ENCODE measurements at places on chromosomes 1 and 21. TPM values are rescaled to one million over a fixed set of nuclear protein-coding genes. Genes with fewer than 3 reads are reported as not detected.

DNA sequence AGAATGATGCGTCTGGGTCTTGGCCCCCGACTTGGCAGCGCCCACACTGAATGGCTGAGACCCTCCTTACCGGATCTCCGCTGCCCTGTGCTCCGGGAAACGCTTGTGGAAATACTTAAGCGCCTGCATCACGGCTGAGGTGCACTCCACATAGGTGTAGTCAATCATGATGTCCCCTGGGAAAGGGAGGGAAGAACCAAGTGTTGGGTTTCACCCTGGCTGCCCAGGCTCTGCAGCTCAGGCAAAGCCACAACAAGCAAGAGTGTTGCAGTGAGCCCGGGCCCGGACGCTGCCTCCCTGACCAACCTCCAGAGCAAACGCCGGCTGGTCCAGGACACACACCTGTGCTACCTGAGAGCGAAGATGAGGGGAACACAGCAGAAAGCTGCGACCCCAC is 21.5 kb upstream of the SPATC1L start:
- H3K4me3 ChIP-seq: no peak overlapping the region
- no peak for DNase-seq
- H3K4me1 ChIP-seq: no peaks in the 10 kb centered on the region
- no peaks in the 10 kb centered on the region for H3K27me3 ChIP-seq
- no peak overlapping the region for H3K27ac ChIP-seq

DNA sequence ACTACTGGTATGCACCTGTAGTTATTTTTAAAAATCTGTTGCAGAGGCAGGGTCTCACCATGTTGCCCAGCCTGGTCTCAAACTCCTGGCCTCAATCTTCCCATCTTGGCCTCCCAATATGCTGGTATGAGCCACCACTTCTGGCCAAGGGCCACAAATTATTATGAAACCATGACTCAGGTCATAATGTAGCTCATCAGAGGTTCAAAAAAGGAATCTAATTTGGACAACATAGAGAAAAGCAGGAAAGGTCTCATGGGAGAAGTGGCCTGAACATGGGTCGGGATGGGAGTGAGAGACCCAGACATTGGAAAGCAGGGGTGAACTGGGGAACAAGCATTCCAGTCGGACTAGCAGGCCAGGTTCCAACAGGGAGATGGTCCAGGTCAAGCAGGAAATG is 45.2 kb upstream of the C1orf198 start:
- H3K27ac ChIP-seq: no peak overlapping the region
- H3K27me3 ChIP-seq: no peaks in the 10 kb centered on the region
- H3K4me1 ChIP-seq: peaks cover 12% of the 10 kb centered on the region
- no peak for DNase-seq
- no peak overlapping the region for H3K4me3 ChIP-seq
- no peaks in the 10 kb centered on the region for H3K36me3 ChIP-seq

GRCh38 chr1:156195853-156196252 is 1.9 kb downstream of the SLC25A44 start:
- peaks cover 24% of the 10 kb centered on the region for H3K36me3 ChIP-seq
- H3K4me3 ChIP-seq: no peak overlapping the region
- H3K27ac ChIP-seq: no peak overlapping the region
- H3K4me1 ChIP-seq: peaks cover 43% of the 10 kb centered on the region

DNA sequence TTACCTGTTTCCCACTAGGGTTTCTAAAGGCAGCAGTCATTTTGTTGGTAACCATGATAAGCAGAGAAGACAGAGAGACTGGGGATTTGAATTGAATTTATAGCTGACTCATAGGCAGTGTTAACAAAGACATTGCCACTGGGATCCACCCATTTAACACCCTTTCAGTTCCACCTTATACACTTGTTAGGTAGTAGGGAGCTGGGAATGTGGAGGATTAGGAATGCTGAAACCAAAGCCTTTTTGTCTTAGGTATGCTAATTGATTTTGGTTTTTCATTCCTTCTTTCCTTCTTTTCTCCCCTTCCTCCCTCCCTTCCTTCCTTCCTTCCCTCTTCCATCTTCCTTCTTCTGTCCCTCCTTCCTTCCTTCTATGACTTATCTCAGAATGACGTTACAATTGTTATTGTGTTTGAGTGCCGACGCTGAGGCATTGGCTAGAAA is 7.5 kb upstream of the EVI5 start:
- no peak overlapping the region for H3K27ac ChIP-seq
- no peaks in the 10 kb centered on the region for H3K36me3 ChIP-seq
- H3K4me1 ChIP-seq: no peaks in the 10 kb centered on the region
- no peak for DNase-seq
- no peaks in the 10 kb centered on the region for H3K27me3 ChIP-seq

GRCh38 chr1:184276416-184276815 is 110.4 kb upstream of the C1orf21 start:
- no peak for DNase-seq
- H3K4me1 ChIP-seq: no peaks in the 10 kb centered on the region
- H3K36me3 ChIP-seq: no peaks in the 10 kb centered on the region
- H3K4me3 ChIP-seq: no peak overlapping the region
- no peak overlapping the region for H3K27ac ChIP-seq

- no peaks in the 10 kb centered on the region for H3K27me3 ChIP-seq
- H3K4me1 ChIP-seq: peaks cover 14% of the 10 kb centered on the region
- DNase-seq: no peak
- H3K4me3 ChIP-seq: no peak overlapping the region
- H3K36me3 ChIP-seq: no peaks in the 10 kb centered on the region
These were observed 569.0 kb upstream of the ADGRL2 start for GRCh38 chr1:81231729-81232038.

GRCh38 chr21:15514073-15514946 is 215.5 kb upstream of the USP25 start:
- no peaks in the 10 kb centered on the region for H3K4me1 ChIP-seq
- no peaks in the 10 kb centered on the region for H3K27me3 ChIP-seq
- no peak overlapping the region for H3K4me3 ChIP-seq
- DNase-seq: no peak
- no peaks in the 10 kb centered on the region for H3K36me3 ChIP-seq
- no peak overlapping the region for H3K27ac ChIP-seq

GRCh38 chr1:40411843-40412242 is 38.3 kb downstream of the SMAP2 start:
- H3K4me3 ChIP-seq: no peak overlapping the region
- no peaks in the 10 kb centered on the region for H3K36me3 ChIP-seq
- H3K4me1 ChIP-seq: no peaks in the 10 kb centered on the region

- no peaks in the 10 kb centered on the region for H3K27me3 ChIP-seq
- no peak overlapping the region for H3K4me3 ChIP-seq
- no peak for DNase-seq
- no peaks in the 10 kb centered on the region for H3K36me3 ChIP-seq
- H3K4me1 ChIP-seq: no peaks in the 10 kb centered on the region
These were observed 447.2 kb upstream of the NR5A2 start for GRCh38 chr1:199580300-199580699.

GRCh38 chr1:23370330-23370708 is 683 bp upstream of the ZNF436 start:
- peak overlapping the region; percentile 98 for H3K27ac ChIP-seq
- H3K27me3 ChIP-seq: no peaks in the 10 kb centered on the region
- no peaks in the 10 kb centered on the region for H3K36me3 ChIP-seq
- peaks cover 57% of the 10 kb centered on the region for H3K4me1 ChIP-seq
- no peak for DNase-seq
- H3K4me3 ChIP-seq: peak overlapping the region; percentile 78

DNA sequence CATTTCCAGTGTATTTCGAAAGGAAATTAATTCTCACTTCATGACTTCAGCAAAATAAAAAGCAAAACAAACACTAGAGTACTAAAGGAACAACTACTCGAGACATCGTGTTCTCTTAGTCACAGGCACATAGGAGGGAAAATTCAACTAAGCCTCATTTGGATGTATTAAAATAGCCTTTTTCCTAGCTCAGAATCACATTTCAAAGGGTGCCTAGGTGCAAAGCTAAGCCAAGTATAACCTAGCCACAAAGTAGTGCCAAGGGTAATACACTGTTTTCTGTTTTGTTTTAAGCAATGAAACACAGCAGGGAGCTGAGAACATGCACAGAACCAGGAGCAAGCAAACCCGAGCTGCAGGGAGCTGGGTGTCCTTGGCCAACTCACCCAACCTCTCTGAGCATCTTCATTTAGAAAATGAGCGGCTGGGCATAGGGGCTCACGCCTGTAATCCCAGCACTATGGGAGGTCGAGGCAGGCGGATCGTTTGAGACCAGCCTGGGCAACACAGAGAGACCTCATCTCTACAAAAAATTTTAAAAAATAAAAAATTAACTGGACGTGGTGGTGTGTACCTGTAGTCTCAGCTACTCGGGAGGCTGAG is 26.6 kb upstream of the ACBD6 start:
- H3K4me1 ChIP-seq: no peaks in the 10 kb centered on the region
- H3K27ac ChIP-seq: no peak overlapping the region
- no peak overlapping the region for H3K4me3 ChIP-seq
- no peaks in the 10 kb centered on the region for H3K27me3 ChIP-seq
- DNase-seq: no peak
- no peaks in the 10 kb centered on the region for H3K36me3 ChIP-seq

- H3K36me3 ChIP-seq: no peaks in the 10 kb centered on the region
- no peaks in the 10 kb centered on the region for H3K4me1 ChIP-seq
- no peak for DNase-seq
- H3K27me3 ChIP-seq: no peaks in the 10 kb centered on the region
- no peak overlapping the region for H3K4me3 ChIP-seq
These were observed 760.2 kb downstream of the PLA2G4A start for GRCh38 chr1:187588917-187589316.

DNA sequence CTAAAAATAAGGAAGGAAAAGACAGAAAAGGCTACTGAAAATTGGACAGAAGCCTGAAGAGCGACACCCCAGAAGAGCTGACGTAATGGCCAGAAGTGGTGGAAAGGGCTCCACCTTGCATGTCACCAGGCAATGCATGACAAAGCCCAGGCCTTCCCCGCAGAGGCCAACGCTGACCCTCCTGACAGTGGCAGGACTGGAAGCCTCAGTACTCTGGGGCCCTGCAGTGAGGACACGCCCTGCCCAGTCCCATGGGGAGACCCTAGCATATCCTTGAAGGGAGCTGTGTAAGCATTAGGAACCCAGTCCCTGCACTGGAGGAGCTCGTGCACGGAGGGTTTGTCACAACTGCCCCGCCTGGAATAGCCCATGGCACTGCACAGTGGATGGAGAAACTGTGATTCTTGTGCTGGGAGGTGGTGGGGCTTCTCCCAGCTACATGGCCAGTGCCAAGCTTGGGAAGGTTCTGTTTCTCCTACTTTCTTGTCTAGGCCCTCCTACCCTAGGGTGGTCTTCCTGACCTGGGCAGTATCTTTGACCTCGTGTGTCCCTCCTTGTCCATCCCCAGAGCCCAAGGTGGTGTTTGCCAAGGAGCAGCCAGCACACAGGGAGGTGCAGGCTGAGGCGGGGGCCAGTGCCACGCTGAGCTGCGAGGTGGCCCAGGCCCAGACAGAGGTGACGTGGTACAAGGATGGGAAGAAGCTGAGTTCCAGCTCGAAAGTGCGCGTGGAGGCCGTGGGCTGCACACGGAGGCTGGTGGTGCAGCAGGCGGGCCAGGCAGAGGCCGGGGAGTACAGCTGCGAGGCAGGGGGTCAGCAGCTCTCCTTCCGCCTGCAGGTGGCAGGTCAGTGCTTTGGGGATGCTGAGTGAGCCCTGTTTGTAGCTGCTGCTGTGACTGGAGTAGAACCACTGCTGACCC is 60.4 kb downstream of the OBSCN start:
- no peaks in the 10 kb centered on the region for H3K4me1 ChIP-seq
- no peaks in the 10 kb centered on the region for H3K27me3 ChIP-seq
- peaks cover 4% of the 10 kb centered on the region for H3K36me3 ChIP-seq
- DNase-seq: peak; percentile 75
- no peak overlapping the region for H3K4me3 ChIP-seq

- H3K4me1 ChIP-seq: no peaks in the 10 kb centered on the region
- no peaks in the 10 kb centered on the region for H3K27me3 ChIP-seq
- no peak overlapping the region for H3K4me3 ChIP-seq
- no peaks in the 10 kb centered on the region for H3K36me3 ChIP-seq
- no peak for DNase-seq
- no peak overlapping the region for H3K27ac ChIP-seq
These were observed 178.6 kb upstream of the NRIP1 start for GRCh38 chr21:15243406-15243805.

DNA sequence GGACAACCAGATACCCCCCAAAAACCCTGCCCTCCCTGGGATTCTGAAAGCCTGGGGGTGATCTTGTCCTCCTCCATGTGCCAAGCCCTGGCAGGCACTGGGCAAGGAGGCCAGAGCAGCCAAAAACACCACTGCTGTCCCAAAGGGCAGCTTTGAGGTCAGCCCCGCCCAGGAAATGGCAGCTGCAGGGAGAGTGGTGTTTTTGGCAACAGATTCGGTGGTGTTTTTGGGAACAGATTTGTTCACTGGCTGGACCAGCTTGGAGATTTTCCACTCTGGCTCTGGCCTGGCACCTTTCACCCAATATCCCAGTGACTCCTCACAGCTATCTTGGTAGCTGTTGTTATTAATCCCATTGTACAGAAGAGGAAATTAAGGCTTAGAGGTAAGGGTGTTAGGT is 34.7 kb downstream of the LRP8 start:
- no peak overlapping the region for H3K4me3 ChIP-seq
- H3K27me3 ChIP-seq: no peaks in the 10 kb centered on the region
- DNase-seq: no peak
- H3K4me1 ChIP-seq: peaks cover 33% of the 10 kb centered on the region

- H3K4me3 ChIP-seq: no peak overlapping the region
- no peak overlapping the region for H3K27ac ChIP-seq
- DNase-seq: no peak
- no peaks in the 10 kb centered on the region for H3K36me3 ChIP-seq
- H3K4me1 ChIP-seq: no peaks in the 10 kb centered on the region
These were observed 4.0 kb downstream of the KRTAP10-1 start for GRCh38 chr21:44535963-44536362.

- H3K27me3 ChIP-seq: no peaks in the 10 kb centered on the region
- H3K4me3 ChIP-seq: no peak overlapping the region
- no peaks in the 10 kb centered on the region for H3K36me3 ChIP-seq
- H3K27ac ChIP-seq: no peak overlapping the region
- DNase-seq: no peak
These were observed 45.2 kb downstream of the MEF2D start for GRCh38 chr1:156455362-156455761.

GRCh38 chr1:153919876-153920852 is 2.6 kb downstream of the GATAD2B start:
- H3K27me3 ChIP-seq: no peaks in the 10 kb centered on the region
- DNase-seq: no peak
- H3K27ac ChIP-seq: peak overlapping the region; percentile 25
- peaks cover 52% of the 10 kb centered on the region for H3K4me1 ChIP-seq
- no peaks in the 10 kb centered on the region for H3K36me3 ChIP-seq

DNA sequence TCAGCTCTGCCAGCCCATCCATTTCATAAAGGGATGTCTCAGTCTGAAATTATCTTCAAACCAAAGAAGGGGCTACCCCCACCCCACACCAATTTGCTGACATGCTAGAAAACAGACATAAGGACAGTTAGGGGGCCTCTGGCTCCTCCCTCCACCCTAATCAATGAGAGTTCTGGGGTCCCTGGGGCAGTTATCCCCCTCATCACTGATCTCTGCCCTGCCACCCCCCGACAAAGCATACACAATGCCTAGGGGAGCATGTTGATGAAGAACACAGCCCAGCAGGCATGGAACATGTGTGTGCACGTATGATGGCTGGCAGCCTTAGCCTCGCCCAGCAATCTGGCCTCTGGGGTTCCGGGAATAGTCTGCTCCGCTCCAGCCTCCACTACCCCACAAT is 58.9 kb downstream of the RHBG start:
- no peaks in the 10 kb centered on the region for H3K36me3 ChIP-seq
- DNase-seq: no peak
- no peak overlapping the region for H3K4me3 ChIP-seq
- no peaks in the 10 kb centered on the region for H3K27me3 ChIP-seq

Gene NEGR1
- total RNA-seq: 19.2 TPM

Gene FALEC
- not detected for total RNA-seq

Gene CDA
- total RNA-seq: 16.0 TPM

Gene LCK
- total RNA-seq: 6.4 TPM

Gene PADI2
- total RNA-seq: 0.98 TPM

Gene BGLAP
- not detected for total RNA-seq

Gene FYB2
- total RNA-seq: not detected
